ENCODE measurements at places on chromosomes 13 and 19.

DNA sequence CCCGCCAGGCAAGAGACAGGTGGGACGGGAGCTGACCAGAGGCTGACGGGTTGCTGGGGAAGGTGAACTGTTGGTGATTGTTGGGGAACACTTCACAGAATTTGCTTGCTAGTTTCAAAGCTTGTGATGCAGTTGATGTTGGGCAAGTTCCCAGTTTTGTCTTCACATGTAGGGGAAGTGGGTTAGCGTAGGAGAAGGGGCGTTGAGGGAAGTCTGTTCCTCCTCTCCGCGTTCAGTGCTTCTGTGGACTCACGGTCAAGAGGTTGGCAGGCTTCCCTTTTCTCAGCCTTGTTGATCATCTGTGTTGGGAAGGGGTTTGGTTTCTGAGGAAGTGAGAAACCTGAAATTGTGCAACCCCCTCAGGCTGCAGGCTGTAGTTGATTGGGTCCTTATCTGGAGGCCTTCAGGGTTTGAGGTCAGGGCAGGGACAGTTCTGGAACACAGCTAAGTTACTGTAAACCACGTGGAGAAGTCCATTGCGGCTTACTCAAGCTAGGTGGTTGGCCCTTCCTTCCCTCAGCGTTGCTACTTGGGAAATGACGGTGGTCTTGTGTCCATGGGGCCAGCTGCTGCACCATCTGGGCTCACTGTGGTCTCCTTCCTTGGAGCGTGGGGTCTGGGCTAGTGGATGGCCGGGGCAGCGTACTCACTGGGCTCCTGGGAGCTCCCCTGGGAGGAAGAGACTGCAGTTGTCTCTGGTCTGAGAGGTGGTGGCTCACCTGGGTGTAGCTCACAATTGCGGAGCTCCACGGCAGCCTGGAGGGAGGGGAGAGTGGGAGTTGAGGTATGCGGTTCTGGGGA, 7.5 kb downstream of the RPS9 start:
- DNase-seq: no peak

GRCh38 chr13:114311908-114312307, 2.4 kb upstream of the CHAMP1 start:
- DNase-seq: no peak

- no peak for DNase-seq
Observed at GRCh38 chr13:60590800-60591747, 194.1 kb downstream of the TDRD3 start.

- no peak for DNase-seq
Observed at GRCh38 chr13:91504216-91504615, 105.8 kb downstream of the GPC5 start.

GRCh38 chr19:33252971-33253370, 27.3 kb upstream of the SLC7A10 start:
- no peak for DNase-seq

- no peak for DNase-seq
Observed at GRCh38 chr19:56829596-56829995, 10.9 kb downstream of the PEG3 start.

- no peak for DNase-seq
Observed at GRCh38 chr13:92739306-92739818, 487.2 kb upstream of the GPC6 start.

DNA sequence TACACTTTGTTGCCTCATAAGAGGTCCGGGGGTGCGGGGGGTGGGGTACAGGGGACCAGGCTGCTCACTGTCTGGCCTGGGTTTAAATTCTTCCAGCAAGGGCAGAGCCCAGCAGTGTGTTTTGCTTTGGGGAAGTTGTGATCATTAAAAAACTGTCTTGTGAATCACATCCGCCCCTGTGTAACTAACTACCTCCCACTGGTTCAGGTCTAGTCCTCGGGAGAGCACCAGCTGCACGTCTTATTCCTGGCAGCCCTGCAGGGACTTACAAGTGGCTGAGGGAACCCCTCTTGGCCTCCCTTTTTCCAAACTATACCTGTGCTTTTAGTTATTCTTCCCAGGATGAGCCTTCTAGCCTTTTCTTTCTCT, 127.5 kb downstream of the SIPA1L3 start:
- no peak for DNase-seq

DNA sequence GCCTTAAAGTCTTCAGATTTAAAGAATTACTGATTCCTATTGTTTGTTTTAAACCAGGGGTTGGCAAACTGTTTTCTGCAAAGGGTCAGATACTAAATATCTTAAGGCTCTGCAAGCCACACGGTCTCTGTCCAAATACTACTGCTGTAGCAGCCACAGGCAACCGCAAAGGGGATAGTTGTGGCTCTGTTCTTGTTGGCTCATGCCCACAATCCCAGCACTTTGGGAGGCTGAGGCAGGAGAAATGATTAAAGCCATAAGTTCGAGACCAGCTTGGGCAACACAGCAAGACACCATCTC, 22.4 kb downstream of the RANBP3 start:
- DNase-seq: no peak

DNA sequence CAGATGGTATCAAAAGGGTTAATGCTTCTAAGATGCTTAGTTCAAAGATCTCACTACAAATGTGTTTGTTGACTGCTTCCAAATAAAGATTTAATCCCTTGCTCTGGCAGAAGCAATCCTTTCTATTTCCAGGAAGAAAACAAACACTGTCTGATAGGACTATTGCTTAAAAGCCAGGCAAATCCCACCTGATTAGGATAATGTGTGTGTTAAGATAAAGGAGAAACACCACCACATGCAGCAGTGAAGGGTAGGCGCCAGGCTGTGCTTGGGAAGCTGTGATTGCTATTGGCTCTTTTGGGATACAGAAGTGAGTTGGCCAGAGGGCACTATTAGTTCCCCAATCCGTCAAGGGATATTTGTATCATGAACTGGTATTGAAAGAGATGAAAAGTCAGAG, 62.8 kb upstream of the LRCH1 start:
- DNase-seq: no peak

DNA sequence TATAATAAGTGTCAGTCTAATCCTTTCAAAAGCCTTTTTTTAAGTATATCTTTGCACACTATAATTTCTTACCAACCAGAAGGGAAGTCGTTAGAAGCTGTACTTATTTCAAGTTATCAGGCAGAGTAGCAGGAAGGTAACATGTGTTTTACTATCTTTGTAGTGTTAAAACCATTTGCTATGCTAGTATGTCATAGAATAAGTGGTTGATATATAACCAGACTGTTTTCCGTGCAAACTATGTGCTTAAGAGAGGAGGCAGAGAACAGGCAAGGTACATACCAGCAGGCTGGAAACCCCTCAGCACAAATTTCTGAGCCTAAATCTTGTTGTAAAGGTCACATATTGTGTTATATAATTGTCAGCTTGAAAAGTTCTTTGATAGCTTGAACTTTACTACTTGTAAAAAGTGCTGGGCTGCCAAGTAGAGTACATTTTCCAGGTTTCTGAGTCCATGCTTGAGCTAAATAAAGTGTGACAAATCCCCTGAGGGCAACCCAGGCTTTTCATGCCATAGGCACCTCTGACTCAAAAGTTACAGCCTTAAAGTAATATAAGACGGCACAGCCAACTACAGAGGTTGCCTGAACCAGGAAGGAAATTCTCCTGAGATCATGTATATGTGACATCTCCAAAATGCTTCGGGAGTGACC, 1297.4 kb downstream of the PCDH9 start:
- DNase-seq: no peak

DNA sequence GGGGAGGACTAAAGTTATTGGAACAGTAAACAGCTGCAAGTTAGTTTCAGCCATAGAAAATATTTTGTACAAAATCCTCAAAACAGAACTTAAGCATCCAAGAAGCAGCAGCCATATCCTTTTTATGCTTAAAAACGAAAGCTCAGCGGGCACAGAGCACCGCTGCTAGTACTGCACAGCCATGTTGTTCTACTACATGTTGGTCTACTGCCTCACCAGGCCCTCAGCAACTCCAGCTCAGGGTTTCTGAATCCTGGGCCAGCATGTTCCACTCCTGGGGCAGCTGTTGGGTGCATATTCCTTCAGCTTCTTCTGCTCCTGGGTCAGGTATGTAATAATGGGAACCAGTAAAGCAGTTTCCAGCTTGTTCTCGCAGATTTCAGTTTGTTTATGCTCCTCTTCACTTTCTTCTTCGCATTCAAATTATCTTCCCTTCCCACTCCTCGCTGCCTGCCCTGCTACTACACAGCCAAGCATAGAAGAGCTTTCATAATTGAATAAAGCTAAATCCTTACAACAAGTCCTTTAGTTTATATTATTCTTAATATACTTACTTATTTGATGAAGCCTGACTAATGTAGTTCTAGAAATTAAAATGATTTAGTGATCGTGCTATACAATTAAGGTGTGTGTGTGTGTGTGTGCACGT, 820.5 kb upstream of the ATXN8OS start:
- no peak for DNase-seq

DNA sequence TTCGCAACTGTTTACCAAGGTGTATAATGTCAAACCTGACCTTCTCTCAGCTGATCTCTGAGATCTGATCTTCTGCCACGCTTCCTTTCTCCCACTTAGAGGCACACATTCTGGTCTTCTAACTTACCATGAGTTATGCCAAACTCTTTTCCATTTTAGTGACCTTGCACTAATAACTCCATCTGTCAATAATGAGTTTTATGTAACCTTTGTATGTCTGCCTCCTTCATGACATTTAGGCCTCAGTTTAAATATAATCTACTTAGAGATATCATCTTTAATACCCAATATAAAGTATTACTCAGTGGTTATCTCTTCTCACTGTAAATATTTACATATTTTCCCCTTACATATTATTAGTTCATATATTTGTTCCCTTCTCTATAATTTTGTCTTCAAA, 827.5 kb upstream of the PCDH20 start:
- no peak for DNase-seq

DNA sequence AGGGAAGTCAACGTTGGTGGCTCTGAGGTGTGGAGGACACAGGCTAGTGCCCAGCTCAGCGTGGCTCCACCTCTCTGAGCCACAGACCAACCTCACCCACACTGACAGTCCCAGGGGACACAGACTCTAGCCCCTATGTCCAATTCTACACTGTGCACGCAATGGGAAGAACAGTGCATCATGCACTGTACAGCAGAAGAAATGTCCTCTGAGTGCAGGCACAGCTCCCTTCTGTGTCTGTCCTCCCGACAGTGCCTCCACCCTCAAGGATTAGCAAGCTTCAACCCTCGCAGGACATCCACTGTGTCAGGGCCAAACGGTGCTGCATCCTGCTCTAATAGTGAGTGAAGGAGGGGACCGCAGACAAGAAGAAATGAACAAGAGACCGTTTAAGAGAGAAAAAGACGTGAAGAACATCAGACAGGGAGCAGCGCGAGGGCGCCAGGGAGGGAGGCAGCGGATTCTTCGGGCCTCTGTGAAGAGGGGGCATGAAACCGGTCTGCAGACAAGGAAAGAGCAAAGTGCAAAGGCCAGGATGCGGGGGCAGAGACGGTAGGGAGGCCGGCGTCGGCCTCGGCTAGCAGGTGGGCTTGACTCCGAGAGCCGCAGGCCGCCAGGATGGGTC, 681 bp downstream of the ZNF837 start:
- no peak for DNase-seq
